ENCODE measurements at places on chromosomes 7 and 10.

- DNase-seq: no peak
These were observed 246.1 kb downstream of the REEP3 start for GRCh38 chr10:63767138-63767801.

DNA sequence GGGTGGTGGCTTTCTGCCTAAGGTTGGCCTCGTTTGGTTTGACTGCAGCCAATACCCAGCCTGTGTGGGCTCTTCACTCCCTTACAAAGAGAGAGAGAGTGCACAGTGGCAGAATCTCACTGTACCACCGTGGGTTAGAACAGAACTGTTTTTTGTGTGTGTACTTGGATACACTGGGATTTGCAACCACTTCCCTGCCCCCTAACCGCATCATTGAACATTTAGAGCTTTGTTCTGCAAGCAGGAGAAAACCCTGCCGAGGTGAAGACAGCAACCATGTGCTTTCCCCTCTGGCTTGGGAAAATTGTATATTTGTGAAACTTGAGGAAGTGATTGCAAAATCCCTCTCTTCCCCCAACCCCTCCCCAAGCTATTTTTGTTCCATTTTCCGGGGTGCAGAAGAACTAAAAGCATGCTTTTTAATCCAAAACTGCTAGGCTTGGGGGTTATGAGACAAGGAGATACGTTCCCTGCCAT, 201.2 kb downstream of the TCF7L2 start:
- no peak for DNase-seq

DNA sequence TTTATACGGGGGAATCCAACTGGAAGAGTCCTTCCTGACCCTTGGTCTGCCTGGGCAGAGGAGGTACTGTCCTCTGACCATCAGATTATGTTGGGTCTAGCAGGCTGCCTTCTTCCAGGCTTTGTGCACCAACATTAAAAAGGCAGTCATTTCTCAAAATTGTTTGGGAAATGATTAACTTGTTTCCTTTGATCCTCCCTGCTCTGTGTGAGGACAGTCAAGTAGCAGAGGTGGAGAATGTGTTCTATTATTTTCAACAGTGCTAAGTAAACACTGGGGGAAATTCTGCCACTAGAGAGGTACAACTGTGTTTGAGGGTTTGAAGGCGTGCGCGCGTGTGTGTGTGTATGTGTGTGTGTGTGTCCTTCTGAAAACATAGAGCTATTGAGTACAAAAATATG, 20.6 kb downstream of the ACSL5 start:
- no peak for DNase-seq

DNA sequence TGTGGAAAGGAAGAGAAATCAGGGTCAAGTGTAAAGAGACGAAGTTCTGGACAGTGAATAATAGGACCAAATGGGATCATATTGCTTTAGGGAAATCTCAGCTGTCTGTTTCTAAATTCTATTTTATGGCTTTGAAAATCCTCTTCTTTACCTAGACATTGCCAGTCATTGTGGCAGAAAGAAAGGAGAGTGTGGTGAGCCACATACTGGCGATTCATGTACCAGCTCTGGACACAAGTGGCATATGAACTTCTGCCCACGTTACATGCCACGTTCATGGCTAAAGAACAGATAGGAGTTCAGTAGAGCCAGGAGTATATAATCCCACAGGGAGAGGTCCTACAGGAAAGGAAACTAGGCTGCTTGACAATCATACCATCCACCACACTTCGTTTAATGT, 28.0 kb downstream of the STARD3NL start:
- no peak for DNase-seq

GRCh38 chr7:46281071-46281470, 360.0 kb upstream of the IGFBP3 start:
- no peak for DNase-seq

- no peak for DNase-seq
These were observed 973.0 kb upstream of the GHITM start for GRCh38 chr10:83166344-83166743.

DNA sequence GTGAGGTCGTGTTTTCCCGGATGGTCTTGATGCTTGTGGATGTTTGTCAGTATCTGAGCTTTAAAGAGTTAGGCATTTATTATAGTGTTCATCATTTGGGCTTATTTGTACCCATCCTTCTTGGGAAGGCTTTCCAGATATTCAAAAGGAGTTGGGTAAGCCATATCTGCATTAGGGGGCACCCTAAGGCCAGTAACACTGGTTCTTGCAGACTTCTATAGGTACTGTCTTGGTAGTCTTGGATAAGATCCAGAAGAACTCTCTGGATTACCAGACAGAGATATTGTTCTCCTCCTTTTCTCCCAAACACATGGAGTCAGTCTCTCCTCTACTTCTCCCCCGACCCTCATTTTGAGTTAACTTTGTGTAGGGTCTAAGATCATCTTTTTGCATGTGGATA, 92.8 kb downstream of the SDK1 start:
- peak; percentile 16 for DNase-seq

- no peak for DNase-seq
These were observed 80.9 kb upstream of the AGBL3 start for GRCh38 chr7:134905375-134905774.

- no peak for DNase-seq
These were observed 67.4 kb upstream of the RAB18 start for GRCh38 chr10:27436710-27437109.

GRCh38 chr7:143363016-143363937, 764 bp upstream of the FAM131B start:
- no peak for DNase-seq

DNA sequence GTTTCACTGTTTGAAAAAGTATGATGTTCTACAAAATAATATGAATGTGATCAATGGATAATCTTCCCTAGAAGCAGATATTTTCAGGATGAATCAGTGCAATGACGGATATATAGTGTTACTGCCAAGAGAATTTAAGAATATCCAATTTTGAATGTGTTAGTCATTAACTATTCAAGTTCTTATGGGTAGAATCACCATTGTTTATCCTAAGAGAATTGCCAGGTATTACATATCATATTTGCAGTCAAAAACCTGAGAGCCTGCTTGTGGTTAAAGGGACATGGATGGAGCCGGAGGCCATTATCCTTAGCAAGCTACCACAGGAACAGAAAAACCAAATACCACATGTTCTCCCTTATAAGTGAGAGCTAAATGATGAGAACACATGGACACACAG, 26.9 kb downstream of the AHR start:
- DNase-seq: no peak

GRCh38 chr10:9342885-9343570, 1288.5 kb downstream of the GATA3 start:
- DNase-seq: peak; percentile 8

- no peak for DNase-seq
These were observed 288.8 kb downstream of the CAMK1D start for GRCh38 chr10:12638103-12638502.

DNA sequence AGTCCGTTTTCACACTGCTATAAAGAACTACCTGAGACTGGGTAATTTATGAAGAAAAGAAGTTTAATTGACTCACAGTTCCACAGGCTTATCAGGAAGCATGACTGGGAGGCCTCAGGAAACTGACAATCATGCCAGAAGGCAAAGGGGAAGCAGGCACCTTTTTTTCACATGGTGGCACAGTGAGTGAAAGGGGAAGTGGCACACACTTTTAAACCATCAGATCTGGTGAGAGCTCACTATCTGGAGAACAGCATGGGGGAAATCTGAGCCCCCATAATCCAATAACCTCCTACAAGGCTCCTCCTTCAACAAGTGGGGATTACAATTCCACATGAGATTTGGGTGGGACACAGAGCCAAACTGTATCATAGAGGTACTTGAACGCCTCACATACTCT, 30.0 kb downstream of the AGR3 start:
- no peak for DNase-seq

DNA sequence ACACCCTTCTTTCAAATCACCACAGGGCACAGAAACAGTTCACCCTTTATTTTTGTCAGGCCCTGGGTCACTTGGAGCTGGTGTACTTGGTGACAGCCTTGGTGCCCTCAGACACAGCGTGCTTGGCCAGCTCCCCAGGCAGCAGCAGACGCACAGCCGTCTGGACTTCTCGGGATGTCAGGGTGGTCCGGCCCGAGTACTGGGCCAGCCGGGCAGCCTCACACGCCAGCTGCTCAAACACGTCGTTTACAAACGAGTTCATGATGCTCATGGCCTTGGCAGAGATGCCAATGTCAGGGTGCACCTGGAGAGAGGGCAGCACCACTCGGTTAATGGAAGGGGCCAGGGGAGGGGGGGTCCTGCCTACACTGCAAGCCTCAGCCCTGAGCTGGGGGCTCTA, 2.5 kb downstream of the H2BK1 start:
- no peak for DNase-seq

DNA sequence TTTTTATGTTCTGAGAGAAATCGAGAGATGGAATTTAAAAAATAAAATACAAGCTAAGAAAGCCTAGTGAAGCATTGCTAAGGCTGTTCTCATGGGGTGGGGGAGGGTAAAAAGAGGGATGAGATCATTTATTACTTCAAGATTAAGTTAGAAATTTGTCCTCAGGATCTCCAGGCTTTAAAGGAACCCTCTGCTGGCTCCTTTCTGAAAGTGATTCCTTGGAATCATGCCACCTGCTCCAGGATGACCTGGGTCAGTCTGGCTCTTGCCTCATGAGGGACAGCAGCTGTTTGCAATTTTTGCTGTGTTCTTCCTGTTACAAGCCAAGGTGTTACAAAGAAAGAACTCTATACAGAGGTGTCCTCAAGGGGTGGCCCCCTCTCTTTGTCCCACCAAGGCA, 69.8 kb downstream of the CDK1 start:
- DNase-seq: no peak

- DNase-seq: no peak
These were observed 323.6 kb downstream of the BBS9 start for GRCh38 chr7:33452805-33453502.

- DNase-seq: no peak
These were observed 62.7 kb downstream of the LRRC4 start for GRCh38 chr7:127968547-127968946.

- peak; percentile 51 for DNase-seq
These were observed 64.1 kb downstream of the CAV1 start for GRCh38 chr7:116588641-116589594.

DNA sequence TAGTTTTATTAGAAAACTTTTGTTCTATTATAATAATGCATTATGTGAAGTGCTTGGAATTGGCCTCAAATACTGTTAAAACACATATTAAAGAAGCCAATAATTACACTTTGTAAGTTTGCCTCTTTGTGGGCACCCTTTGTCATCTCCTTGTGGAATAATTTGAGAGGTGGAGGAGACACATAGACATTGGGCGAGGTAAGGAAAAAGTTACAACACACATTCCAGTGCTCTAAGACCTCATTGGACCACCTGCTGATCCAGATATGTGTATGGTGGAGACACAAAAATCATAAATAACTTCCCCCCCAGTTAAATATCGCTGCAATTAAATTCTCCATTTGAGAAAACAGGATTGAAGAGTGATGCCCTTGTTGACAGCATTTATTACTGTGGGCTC, 511.8 kb downstream of the GFRA1 start:
- no peak for DNase-seq

DNA sequence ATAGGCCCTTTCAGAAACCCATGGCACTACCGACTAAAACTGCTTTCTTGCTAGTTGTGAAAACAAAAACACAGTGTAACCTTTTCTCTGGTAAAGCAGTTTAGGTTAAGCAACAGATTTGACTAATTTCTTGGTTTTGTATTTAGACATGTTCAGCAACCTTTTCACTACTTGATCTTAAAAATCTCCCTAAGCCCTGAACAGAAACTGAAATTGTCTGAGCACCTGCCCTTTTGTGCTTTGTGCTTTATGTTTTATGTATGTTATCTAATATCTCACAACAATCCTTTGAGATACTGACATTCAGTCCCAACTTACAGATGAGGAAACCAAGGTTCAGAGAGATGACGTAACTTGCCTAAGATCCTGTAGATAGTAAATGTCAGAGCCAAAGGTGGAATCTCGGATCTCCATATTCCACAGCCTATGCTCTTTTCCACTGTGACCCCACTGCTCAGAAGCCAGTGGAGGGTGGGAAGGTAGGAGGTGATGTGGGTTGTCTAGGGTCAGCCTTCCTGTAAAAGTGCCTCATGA, 146.6 kb downstream of the LCOR start:
- DNase-seq: no peak

GRCh38 chr7:44748948-44749731, 493 bp downstream of the ZMIZ2 start:
- peak; percentile 20 for DNase-seq

DNA sequence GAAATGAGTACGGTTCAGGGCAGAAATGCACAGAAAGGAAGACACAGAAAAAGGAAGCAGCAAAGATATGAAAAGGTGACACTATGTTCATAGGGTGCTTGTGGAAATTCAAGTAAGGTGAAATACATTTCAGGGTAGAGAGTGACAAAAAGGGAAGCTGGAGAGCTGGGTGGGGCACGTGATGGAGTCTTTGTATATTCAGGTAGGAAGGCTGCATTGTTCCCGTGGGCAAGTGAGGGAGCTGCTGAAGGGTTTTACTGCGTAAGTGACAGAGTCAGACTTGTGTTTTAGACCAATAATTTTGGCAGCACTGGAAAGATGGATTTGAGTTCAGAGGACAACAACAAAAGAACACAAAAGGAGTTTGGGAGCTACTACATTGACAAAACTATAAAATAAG, 35.3 kb upstream of the ANK3 start:
- DNase-seq: no peak

GRCh38 chr7:44067064-44067951, 1.9 kb upstream of the PGAM2 start:
- DNase-seq: no peak

DNA sequence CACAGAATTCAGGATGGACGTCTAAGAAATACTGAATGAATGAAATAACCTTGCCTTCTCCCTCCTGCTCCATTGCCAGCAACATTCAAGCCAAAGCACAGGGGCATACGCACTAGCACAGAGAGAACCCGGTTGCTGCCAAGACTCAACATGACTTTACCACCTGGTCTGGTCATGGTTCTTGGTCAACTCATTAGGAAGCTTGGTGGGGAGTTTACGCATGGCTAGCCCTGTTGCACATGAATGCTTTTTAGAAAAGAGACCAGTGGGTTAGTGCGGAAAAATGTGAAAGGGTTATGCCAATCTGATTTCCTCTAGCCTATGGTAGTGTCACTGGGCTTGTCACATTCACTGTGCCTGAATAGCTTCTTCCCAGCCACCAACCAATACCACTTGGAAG, 187.6 kb upstream of the NEBL start:
- DNase-seq: no peak

GRCh38 chr10:116779076-116779687, 36.8 kb upstream of the HSPA12A start:
- DNase-seq: no peak

DNA sequence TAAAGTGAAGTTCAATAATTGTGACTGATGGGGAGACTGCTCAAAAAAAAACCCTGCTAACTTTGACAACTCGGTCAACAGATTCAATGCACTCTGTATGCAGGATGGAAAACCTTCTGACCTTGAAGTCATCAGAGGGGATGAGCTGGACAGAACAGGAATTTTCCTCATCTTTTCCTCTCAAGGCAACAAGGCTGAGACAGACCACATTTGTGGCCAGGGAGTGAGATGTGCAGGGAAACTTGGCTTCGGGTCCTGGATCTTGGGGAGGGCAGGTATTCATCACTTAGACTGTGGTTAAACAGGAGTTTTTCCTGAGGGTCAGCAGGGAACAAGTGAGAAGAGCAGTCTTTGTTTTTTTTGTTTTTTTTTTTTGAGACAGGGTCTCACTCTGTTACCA, 100.6 kb downstream of the BAMBI start:
- DNase-seq: no peak

- DNase-seq: no peak
These were observed 9.6 kb downstream of the NEURL1 start for GRCh38 chr10:103502849-103503660.

- no peak for DNase-seq
These were observed 767.5 kb downstream of the GRID1 start for GRCh38 chr10:85599081-85599480.

Measured in CD4-positive, alpha-beta T cell treated with Interleukin-12 subunit alpha and Interleukin-12 subunit beta, for 1 hour (primary cell).